ENCODE measurements at places on chromosomes 11 and 22. TPM values are rescaled to one million over a fixed set of nuclear protein-coding genes. Genes with fewer than 3 reads are reported as not detected.

DNA sequence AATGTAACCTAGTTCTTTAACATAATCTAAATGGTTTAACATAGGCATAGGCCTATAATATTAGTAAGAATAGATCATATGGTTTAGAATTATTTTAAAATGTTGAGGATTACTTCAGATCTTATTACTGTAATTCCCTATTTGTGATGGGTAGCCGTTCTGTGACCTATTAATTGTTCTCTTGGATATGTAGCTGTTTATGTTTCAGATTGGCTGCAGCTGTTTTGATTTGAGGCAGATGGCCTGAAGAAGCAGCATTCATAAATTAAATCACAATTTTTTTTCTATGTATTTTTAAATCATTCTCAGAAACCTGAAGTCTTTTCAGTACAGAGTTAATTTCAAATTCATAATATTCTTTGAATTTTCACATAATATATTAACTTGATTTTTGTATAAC, 104.5 kb downstream of the PDE3B start:
- no peaks in the 10 kb centered on the region for H3K27me3 ChIP-seq
- no peak overlapping the region for H3K4me3 ChIP-seq
- H3K4me1 ChIP-seq: no peaks in the 10 kb centered on the region

GRCh38 chr11:64291262-64291751, at the start of gene KCNK4:
TSS of gene KCNK4 (plus strand) at chr11:64291302. CDS start at chr11:64293019, 1,717 bp downstream.
- H3K4me3 ChIP-seq: peak within 1 kb of the TSS; percentile 19
- peaks cover 3% of the 10 kb centered on the region for H3K4me1 ChIP-seq
- H3K27me3 ChIP-seq: peaks cover 51% of the 10 kb centered on the region
- H3K36me3 ChIP-seq: no peaks in the 10 kb centered on the region
- no peak within 1 kb of the TSS for H3K27ac ChIP-seq
- DNase-seq: no peak

- H3K27ac ChIP-seq: no peak overlapping the region
- no peak overlapping the region for H3K4me3 ChIP-seq
- no peak for DNase-seq
- H3K36me3 ChIP-seq: no peaks in the 10 kb centered on the region
Measured at GRCh38 chr22:48084729-48085050, 1322.2 kb downstream of the TBC1D22A start.

GRCh38 chr11:11391796-11392463, 38.9 kb upstream of the CSNK2A3 start:
- H3K27me3 ChIP-seq: no peaks in the 10 kb centered on the region
- H3K36me3 ChIP-seq: no peaks in the 10 kb centered on the region
- DNase-seq: peak; percentile 56
- H3K4me1 ChIP-seq: no peaks in the 10 kb centered on the region
- no peak overlapping the region for H3K4me3 ChIP-seq

Gene PLA2G6
- 38.5 TPM for total RNA-seq

Gene PTGDR2
- total RNA-seq: 4.7 TPM

Data from colonic mucosa (tissue), 4 donors.